ENCODE measurements at places on chromosomes 7 and 10.
A peak's percentile ranks its signal among the peaks of the same experiment; 100 is the strongest.

- no peak overlapping the region for H3K27ac ChIP-seq
- H3K4me3 ChIP-seq = no peak overlapping the region
- peaks cover 17% of the 10 kb centered on the region for H3K27me3 ChIP-seq
- H3K36me3 ChIP-seq = no peaks in the 10 kb centered on the region
- H3K4me1 ChIP-seq = no peaks in the 10 kb centered on the region
These were observed 48.3 kb upstream of the NRBF2 start for GRCh38 chr10:63084690-63085382.

DNA sequence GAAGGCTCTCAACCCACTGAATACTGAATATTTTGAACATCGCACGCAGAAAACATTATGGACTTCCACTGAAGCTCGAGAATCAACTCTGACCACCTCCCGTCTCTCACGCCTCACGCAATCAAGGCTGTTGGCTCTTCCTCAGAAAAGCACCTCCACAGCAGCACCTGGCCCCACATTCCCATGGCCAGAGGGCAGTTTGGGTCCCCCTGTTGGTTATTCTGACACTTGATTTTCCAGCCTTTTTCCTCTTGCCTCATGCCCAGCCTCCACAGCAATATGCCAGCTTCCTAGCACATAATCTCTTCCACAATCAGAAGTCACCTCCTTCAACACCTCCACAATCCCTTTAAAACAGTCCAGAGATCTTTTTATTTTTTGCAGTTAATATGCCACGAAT is 55.9 kb downstream of the SVOPL start:
- no peaks in the 10 kb centered on the region for H3K4me1 ChIP-seq
- no peaks in the 10 kb centered on the region for H3K27me3 ChIP-seq

DNA sequence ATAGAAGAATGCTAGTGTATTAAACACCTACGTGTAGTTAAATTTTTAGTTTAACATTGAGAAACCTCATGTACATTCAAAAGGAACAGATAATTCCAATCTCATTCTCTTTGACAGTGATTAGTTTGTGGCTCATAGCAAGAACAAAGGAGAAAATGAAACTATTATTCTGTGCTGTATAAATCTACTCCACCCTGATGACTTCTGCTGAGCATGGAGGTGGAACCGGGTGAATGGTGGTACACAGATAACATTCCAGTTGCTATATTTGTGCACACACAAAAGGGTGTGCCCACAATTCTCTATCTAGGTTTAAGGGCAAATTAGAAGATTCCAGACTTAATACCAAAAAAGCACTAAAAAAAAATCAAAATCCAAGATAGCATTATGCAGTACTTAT is 17.0 kb upstream of the RALA start:
- H3K4me1 ChIP-seq = peaks cover 4% of the 10 kb centered on the region
- H3K4me3 ChIP-seq = no peak overlapping the region

DNA sequence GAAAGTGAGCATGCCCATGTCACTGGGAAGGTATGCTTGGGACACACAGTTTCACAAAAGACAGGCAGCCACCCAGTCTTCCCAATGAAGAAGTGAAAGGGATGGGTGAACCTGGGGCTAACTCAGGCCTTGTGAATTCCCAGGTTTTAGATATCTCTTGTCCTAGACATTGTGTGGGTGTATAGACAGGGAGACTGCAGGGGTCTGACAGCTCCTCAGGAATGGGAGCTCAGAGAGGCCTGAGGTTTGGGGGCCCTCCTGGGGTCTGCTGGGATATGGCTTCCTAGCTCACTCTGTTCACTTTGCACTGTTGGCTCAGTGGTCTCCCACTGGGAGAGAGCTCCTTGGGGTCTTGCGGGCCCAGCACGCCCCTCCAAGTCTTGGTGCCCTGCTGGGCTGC is 47.0 kb downstream of the WDFY4 start:
- H3K4me1 ChIP-seq = no peaks in the 10 kb centered on the region
- no peak for DNase-seq
- no peaks in the 10 kb centered on the region for H3K36me3 ChIP-seq
- H3K27me3 ChIP-seq = peaks cover 5% of the 10 kb centered on the region
- no peak overlapping the region for H3K4me3 ChIP-seq

DNA sequence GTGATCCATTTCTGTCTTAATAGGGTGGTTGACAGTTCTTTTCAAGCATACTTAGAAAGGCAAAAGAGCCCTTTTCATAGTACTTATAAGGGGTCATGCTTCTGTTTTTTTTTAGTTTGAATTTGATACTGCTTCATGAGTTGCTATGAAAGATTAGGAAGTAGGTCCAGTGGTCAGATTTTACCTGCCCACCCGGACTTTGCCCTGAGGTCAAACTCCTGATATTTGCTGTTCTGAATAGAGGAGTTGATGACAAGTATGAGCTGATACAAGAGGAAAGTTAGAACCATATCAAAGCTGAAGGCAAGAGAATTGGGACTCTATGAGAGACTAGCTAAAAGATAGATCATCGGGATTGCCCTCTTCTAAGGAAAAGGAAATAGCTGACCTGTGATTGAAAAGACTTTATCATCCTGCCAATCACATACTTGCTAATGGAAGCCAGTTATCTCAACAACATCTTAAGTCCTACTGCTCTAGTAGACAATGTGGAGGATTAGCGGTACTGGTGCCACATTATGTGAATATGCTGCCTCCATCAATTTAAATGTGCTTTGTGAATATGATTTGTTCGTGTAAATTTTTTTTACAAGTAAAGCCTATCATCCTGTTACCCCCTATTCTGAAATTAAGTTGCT is 37.5 kb upstream of the CYP26C1 start:
- no peaks in the 10 kb centered on the region for H3K27me3 ChIP-seq
- peaks cover 2% of the 10 kb centered on the region for H3K4me1 ChIP-seq
- H3K36me3 ChIP-seq = peaks cover 3% of the 10 kb centered on the region
- no peak overlapping the region for H3K4me3 ChIP-seq
- H3K27ac ChIP-seq = no peak overlapping the region

DNA sequence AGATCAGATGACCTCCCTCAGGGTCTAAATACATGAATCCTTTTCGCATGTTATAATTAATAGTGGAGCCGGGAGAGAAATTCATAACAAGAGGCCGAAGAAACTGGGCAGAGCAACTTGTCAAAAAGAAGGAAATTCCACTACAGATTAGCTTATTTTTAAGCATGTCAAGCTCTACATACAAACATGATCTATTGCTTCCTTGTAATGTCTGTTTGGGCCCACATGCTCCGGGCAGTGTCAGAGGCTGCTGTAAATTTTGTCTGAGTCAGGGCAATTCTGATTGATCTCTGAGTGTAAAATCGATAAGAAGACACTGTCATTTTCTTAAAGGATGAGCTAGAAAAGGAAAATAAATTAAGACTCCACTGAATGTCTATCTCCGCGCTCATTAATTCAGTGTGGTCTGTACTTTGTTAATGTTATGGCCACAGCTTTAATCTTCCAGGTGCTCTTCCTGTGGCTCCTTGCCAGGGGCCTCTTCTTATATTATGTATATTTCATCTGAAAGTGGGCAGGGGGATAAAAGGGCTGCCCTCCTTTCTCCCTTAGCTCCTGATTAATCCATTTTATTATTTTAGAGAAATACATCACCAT is 194.1 kb upstream of the SP8 start:
- no peak overlapping the region for H3K4me3 ChIP-seq
- H3K27me3 ChIP-seq = no peaks in the 10 kb centered on the region
- H3K4me1 ChIP-seq = no peaks in the 10 kb centered on the region

DNA sequence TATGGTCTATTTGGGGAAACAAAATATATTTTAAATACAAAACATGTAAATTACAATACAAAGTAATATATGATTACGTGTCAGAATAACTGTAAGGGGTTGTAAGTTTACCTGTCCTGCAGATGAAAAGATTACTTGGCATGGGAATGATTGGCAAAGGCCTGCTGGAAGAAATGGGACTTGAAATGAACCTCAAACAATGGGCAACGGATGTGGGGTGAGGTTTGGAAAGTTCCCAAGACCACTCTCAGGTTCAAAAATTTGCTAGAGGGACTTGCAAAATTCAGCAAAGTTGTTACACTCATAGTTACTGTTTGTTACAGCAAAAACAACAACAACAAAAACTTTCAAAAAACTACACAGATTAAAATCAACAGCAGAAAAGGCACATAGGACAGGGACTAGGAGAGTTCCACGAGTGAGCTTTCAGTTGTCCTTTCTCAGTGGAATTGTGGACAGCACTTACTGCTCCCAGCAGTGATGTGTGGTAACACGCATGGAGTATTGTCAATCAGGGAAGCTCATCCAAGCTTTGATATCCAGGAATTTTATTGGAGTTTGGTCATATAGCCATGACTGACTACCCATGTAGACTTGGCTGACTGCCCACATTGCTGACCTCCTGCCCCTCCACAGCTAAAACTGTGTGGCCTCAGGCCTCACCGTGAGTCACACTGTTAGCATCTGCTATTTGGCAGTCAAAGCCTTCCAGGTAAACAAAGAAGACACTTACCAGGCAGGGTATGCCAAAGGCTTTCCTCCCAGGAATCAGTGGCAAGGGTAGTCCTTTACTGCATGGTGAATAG is 43.8 kb downstream of the EXOC6 start:
- no peak overlapping the region for H3K27ac ChIP-seq
- no peak overlapping the region for H3K4me3 ChIP-seq
- peaks cover 14% of the 10 kb centered on the region for H3K4me1 ChIP-seq
- DNase-seq = no peak

GRCh38 chr10:5551531-5552375 is 27.0 kb downstream of the CALML3 start:
- no peak overlapping the region for H3K4me3 ChIP-seq
- peak overlapping the region; percentile 24 for H3K27ac ChIP-seq
- peaks cover 9% of the 10 kb centered on the region for H3K4me1 ChIP-seq
- peaks cover 15% of the 10 kb centered on the region for H3K27me3 ChIP-seq

GRCh38 chr10:130999376-131000202 is 311.9 kb downstream of the TCERG1L start:
- H3K4me3 ChIP-seq = no peak overlapping the region
- no peak overlapping the region for H3K27ac ChIP-seq
- H3K27me3 ChIP-seq = peaks cover 10% of the 10 kb centered on the region
- no peaks in the 10 kb centered on the region for H3K4me1 ChIP-seq
- no peak for DNase-seq

- no peak overlapping the region for H3K27ac ChIP-seq
- no peaks in the 10 kb centered on the region for H3K4me1 ChIP-seq
- H3K4me3 ChIP-seq = no peak overlapping the region
- no peaks in the 10 kb centered on the region for H3K27me3 ChIP-seq
- no peak for DNase-seq
These were observed 39.8 kb downstream of the MAD1L1 start for GRCh38 chr7:2192831-2193534.

- H3K27me3 ChIP-seq = no peaks in the 10 kb centered on the region
- H3K36me3 ChIP-seq = peaks cover 15% of the 10 kb centered on the region
- peak overlapping the region; percentile 64 for H3K27ac ChIP-seq
- H3K4me3 ChIP-seq = no peak overlapping the region
- no peak for DNase-seq
These were observed 93.7 kb downstream of the MDFIC start for GRCh38 chr7:115015619-115016018.

DNA sequence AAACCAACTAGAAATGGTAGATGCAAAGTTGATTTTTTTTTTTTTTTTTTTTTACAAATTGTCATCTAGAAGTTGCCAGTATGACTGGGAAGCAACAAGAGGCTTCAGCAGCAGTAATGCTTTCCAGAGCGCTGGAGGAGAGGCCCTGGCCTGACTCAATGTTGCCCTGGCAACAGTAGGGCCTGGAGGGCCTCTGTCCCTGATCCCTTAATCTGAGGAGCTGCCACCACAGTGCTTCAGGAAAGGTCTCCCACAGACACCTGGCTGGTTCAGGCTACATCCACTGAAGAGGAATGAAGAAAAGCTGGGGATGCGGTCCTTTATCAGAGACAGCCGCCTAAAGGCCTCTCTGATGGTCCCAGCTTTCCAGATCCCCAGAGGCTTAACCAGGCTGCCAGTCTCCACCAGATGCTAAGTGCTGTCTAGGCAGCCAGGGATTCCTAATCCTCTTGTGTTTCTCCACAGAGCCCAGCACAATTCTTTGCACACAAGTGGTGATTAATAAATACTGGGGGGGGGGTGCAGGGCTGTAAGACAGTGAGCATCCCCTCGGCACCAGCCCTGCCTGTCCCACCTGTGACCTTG is 33.7 kb downstream of the ZNF777 start:
- peak overlapping the region; percentile 70 for H3K27ac ChIP-seq
- H3K4me1 ChIP-seq = peaks cover under 1% of the 10 kb centered on the region
- H3K4me3 ChIP-seq = no peak overlapping the region
- H3K27me3 ChIP-seq = no peaks in the 10 kb centered on the region
- H3K36me3 ChIP-seq = peaks cover 3% of the 10 kb centered on the region

DNA sequence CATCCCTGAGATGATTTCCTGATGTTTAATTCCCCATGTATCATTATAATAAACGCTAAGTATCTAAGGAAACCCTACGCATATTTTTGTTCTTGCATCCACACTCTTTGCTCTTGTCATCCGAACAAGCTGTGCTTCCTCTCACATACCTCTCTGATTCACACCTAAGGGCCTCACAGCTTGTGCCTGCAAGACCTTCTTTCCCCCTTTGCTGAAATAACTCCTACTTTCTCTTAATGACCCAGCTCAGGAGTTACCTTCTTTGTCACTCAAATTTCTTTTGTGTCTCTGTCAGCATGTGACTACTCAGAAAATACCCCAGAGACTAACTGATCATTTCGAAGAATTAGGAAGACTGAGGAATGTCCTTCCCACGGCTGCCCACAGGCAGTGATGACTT is 209.3 kb upstream of the IMMP2L start:
- no peak overlapping the region for H3K27ac ChIP-seq
- H3K4me1 ChIP-seq = no peaks in the 10 kb centered on the region
- H3K27me3 ChIP-seq = peaks cover 22% of the 10 kb centered on the region
- DNase-seq = no peak
- no peak overlapping the region for H3K4me3 ChIP-seq
- no peaks in the 10 kb centered on the region for H3K36me3 ChIP-seq

- no peak overlapping the region for H3K4me3 ChIP-seq
- no peaks in the 10 kb centered on the region for H3K4me1 ChIP-seq
- no peak overlapping the region for H3K27ac ChIP-seq
- no peaks in the 10 kb centered on the region for H3K36me3 ChIP-seq
These were observed 71.9 kb upstream of the AMPH start for GRCh38 chr7:38703093-38703492.

GRCh38 chr10:16945593-16945992 is 128.4 kb upstream of the RSU1 start:
- peaks cover 9% of the 10 kb centered on the region for H3K36me3 ChIP-seq
- no peaks in the 10 kb centered on the region for H3K27me3 ChIP-seq
- H3K27ac ChIP-seq = no peak overlapping the region
- peaks cover 7% of the 10 kb centered on the region for H3K4me1 ChIP-seq
- DNase-seq = no peak

- no peak overlapping the region for H3K27ac ChIP-seq
- no peaks in the 10 kb centered on the region for H3K27me3 ChIP-seq
- no peaks in the 10 kb centered on the region for H3K36me3 ChIP-seq
- H3K4me1 ChIP-seq = no peaks in the 10 kb centered on the region
These were observed 535.5 kb downstream of the ATRNL1 start for GRCh38 chr10:115628616-115629015.

DNA sequence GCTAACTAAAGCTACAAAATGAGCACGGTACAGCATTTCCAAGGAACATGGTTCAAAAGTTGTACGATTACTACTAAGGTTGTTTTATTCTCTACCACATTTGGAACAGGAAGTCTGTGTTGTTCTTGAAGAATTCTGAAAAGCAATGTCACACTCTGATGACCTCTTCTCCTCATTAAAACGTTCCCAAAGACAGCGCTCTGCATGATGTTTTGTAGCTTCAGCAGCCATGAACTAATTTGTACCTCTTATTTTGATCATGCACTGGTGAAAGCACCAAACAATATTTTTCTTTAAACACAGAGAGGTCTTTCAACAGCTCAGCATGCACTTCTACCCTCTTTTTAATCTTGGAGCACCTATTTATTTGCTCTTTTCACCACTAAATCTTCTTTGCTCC is 75.0 kb upstream of the TES start:
- H3K36me3 ChIP-seq = no peaks in the 10 kb centered on the region
- H3K4me1 ChIP-seq = no peaks in the 10 kb centered on the region
- H3K4me3 ChIP-seq = no peak overlapping the region
- H3K27me3 ChIP-seq = no peaks in the 10 kb centered on the region
- DNase-seq = no peak

- H3K4me1 ChIP-seq = no peaks in the 10 kb centered on the region
- H3K27me3 ChIP-seq = no peaks in the 10 kb centered on the region
- no peaks in the 10 kb centered on the region for H3K36me3 ChIP-seq
These were observed 465.6 kb upstream of the IGFBP3 start for GRCh38 chr7:46386428-46387399.
